NB4 (cell line): ENCODE measurements at places on chromosomes 1 and 21.

GRCh38 chr1:26724926-26725325, 29.1 kb downstream of the ARID1A start:
- DNase-seq, result no peak

DNA sequence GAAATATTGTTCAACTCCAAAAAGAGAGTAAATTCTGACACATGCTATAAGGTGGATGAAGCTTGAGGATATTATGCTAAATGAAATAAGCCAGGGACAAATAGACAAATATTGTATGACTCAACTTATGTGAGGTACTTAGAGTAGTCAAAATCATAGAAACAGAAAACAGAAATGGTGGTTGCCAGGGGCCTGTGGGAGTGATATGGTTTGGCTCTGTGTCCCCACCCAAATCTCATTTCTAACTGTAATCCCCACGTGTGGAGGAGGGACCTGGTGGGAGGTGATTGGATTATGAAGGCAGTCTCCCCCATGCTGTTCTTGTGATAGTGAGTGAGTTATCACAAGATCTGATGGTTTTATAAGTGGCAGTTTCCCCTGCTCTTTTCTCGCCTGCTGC, 24.7 kb upstream of the DISP1 start:
- DNase-seq, result no peak

DNA sequence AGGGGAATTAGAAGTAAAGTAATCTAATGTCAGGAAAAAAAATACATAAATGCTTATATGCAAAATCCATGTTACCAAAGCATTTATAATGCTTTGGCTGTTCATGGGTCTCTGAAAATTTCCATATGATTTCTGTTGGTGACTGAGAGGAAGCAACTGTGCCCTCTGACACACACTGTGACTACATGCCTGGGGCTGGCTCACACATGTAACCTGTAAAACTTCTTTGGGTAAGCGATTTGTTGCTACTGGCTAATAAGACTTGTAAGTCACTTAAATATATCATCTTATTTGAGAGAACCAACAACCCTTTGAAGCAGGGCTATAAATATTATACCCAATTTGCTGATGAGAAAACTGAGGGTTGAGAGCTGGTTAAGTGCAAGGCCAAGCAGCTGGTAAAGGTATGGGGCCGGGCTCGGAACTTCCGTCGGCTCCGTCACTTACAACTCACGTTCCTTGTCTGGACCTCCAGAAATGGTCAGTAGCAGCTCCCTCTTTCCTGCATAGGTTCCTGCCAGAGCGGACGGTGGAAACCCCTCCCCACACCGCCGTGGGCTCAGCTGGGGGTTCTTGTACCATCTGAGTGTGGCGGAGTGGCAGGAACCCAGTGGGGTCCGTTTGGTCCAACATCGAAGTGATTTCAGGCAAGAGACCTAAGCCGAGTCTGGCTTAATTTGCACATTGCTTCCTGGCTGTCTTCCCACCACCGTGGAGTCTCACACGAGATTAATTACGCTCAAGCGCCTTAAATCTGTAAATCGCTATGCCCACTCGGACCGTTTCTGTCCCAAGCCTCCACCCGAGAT, 714 bp downstream of the DFFA start:
- DNase-seq, result peak; percentile 27

DNA sequence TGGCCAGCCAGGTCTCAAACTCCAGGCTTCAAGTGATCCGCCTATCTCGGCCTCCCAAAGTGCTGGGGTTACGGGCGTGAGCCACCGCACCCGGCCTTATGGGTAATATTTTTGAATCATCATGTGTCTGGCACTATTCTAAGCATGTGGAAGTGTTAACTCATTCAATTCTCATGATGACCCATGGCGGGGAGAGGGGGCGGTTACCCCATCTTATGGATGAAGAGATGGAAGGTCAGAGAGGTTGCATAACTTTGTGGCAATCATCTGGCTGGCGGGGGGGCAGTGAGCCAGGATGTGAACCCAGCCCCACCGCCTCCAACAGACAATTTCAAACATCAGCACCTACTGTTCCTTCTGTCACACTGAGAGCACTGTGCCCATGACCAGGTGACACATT, 11.5 kb upstream of the TAS1R2 start:
- no peak for DNase-seq

- no peak for DNase-seq
These were observed 2.5 kb downstream of the COL6A2 start for GRCh38 chr21:46100426-46100825.

- no peak for DNase-seq
These were observed 375.7 kb downstream of the KCNH1 start for GRCh38 chr1:210758261-210758660.

- DNase-seq, result no peak
These were observed 52.3 kb upstream of the LBR start for GRCh38 chr1:225479996-225480720.

- no peak for DNase-seq
These were observed 44.4 kb downstream of the GFI1 start for GRCh38 chr1:92442351-92442750.

DNA sequence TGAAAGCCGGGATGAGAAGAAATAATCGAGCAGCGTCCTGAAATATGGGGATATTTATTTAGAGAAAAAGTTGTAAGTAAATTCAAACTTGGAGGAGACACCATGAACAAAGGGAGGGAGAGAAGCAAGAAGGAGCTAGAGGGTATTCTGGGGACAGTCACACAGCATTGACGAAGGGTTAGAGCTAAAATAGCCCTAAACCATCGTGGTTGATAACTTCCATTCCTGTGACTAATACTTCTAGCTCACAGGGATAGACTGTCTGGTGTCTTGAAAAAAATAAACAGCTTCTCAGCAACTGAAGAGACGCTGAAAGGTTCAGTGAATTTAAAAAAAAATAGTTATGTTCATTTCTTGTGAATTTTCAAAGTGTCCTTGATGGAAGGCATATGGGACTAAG, 86.7 kb downstream of the LRRC53 start:
- DNase-seq, result no peak

- peak; percentile 32 for DNase-seq
These were observed 2.4 kb downstream of the CEPT1 start for GRCh38 chr1:111142356-111142975.

- DNase-seq, result no peak
These were observed 345.5 kb downstream of the SMYD3 start for GRCh38 chr1:246161626-246162025.

- DNase-seq, result no peak
These were observed 187.3 kb downstream of the SLC44A5 start for GRCh38 chr1:75423616-75424015.

DNA sequence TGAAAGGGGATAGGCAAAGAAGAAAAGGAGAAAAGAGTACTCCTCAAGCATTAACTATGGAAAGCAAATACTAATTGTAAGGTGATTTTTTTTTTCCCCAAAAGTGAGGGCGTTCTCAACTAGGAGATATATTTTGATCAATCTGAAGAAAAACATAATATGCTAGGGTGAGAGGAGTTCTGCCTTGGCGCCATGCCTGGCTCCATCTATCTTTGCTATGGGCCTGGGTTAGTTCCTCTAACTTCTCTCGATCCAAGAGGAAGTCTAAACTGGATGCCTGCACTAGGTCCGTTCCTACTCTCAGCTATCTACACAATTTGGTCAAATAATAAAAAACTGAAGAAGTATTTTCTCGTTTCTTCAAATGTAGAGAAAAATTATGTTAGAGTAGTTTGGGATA, 20.5 kb downstream of the CNN3 start:
- DNase-seq, result no peak

GRCh38 chr1:56566994-56567393, 12.4 kb downstream of the PLPP3 start:
- no peak for DNase-seq

DNA sequence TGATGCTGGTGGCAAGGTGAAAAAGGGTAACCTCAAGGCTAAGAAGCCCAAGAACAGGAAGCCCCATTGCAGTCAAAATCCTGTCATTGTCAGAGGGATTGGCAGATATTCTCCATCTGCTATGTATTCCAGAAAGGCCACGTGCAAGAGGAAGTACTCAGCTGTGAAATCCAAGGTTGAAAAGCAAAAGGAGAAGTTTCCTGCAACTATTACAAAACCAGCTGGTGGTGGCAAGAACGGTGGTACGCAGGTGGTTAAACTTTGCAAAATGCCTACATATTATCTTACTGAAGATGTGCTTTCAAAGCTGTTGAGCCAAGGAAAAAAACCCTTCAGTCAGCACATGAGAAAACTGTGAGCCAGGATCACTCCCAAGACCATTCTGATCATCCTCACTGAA, 13.7 kb upstream of the VPS45 start:
- peak; percentile 76 for DNase-seq

- DNase-seq, result no peak
These were observed 8.5 kb downstream of the CFAP410 start for GRCh38 chr21:44330698-44331097.

GRCh38 chr1:233790662-233791371, 113.7 kb upstream of the SLC35F3 start:
- peak; percentile 59 for DNase-seq

DNA sequence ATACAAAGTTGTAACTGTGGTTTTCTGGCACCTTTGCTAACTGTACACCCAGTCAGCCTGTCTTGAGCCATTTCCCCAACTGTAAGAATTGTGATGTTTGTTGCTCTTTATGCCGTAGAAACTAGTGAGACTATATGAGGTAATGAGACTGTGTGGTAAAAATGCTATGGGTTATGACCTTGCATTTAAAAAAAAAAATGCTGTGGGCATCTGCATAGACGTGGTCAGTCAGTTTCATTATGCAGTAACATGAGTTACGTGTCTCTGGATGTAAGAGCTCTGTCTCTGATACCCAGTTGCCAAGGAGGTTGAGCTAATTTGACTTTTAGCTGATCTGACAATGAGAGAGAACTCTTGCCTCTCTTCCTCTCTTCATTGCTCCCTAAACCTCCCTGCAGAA, 80.6 kb upstream of the LAMC2 start:
- no peak for DNase-seq

- peak; percentile 72 for DNase-seq
These were observed 50.5 kb upstream of the PRRC2C start for GRCh38 chr1:171434717-171435346.

GRCh38 chr21:35575280-35575915, 484.9 kb downstream of the SETD4 start:
- no peak for DNase-seq

DNA sequence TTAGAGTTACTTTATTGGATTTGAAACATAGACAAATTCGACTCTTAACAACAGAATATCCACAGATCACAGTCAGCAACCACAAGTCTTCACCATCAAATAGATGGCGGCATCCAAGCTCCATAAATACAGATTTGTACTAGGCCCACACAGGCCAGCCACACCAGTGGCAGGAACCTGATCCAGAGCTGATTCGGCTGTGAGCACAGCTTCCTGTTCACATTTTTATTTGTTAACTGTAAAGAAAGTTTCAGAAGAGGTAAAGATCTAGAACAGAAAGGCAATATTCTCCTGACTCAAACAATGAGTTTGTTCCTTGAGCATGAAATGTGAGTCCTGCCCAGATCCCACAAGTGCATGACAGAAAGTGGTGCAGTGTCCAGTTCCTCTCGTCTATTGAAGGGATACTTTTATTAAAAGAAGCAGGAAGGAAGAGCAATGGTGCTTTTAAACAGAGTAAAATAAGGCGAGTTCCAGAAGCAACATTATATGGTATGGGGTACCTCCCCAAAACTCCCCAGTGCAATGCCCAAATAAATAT, 205.8 kb downstream of the SLC45A1 start:
- DNase-seq, result no peak

GRCh38 chr1:247542811-247543210, 6.1 kb upstream of the GCSAML start:
- DNase-seq, result peak; percentile 10

- DNase-seq, result peak; percentile 86
These were observed 426.7 kb upstream of the RUNX1 start for GRCh38 chr21:35475762-35476161.
